CD4-positive, alpha-beta T cell treated with Interleukin-6 for 4 hours (primary cell): ENCODE measurements at places on chromosomes 13 and 19.

DNA sequence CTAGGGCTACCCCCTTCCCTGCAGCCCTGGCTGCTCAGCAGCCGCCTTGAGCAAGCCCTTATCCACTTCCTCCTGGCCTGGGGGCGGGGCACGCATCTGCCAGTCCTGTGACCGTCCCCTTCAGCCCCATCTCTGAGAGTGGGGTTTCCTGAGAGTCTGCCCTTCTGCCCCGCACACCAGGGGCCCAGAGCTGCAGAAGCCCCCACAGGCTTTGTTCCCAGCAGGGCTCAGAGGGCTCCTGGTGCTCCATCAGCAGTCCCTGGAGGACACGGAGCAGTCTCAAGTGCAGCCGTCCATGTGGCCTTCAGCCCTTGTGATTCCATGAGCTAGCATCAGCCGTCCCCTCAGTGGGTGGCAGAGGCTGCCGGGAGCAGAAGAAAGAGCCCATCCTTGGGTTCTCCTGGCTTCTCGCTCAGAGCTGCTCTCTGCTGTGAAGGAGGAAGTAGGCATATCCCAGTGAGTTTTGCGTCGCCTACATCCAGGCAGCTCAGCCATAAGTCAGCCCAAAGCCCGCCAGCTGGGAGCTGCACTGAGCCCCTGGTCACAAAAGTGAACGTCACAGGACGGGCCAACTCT is 16.3 kb downstream of the MYO9B start:
- peak; percentile 32 for DNase-seq

DNA sequence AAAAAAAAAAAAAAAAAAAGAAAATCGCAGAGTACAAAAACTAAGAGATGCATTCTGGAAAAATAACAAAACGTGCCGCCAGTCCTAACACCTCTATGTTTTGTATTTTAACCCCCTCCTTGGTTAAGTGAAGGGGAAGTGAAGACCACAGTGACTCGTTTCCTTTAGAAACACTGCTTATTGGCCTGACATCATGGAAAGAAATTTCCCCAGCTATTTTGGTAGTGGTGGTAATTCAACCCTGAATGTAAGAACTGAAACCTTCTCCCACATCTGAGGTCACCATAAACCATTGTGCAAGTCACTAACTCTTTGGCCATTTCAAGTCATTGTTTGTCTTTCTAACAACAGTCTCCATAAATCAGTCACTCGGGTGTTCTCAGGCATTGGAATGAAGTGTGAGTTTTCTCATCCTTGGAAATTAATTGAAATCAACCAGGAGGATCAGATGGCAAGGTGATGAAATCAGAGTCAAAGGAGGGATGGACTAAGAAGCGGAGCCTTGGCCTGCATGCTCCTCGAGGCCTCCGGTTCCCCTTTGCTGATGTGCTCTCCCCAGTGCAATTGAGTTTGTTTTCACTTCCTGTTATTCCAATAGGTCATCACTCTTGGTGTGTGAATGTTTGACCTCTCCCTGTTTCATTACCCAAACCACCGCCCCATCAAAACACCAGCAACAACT is 443.9 kb downstream of the FGF9 start:
- no peak for DNase-seq

DNA sequence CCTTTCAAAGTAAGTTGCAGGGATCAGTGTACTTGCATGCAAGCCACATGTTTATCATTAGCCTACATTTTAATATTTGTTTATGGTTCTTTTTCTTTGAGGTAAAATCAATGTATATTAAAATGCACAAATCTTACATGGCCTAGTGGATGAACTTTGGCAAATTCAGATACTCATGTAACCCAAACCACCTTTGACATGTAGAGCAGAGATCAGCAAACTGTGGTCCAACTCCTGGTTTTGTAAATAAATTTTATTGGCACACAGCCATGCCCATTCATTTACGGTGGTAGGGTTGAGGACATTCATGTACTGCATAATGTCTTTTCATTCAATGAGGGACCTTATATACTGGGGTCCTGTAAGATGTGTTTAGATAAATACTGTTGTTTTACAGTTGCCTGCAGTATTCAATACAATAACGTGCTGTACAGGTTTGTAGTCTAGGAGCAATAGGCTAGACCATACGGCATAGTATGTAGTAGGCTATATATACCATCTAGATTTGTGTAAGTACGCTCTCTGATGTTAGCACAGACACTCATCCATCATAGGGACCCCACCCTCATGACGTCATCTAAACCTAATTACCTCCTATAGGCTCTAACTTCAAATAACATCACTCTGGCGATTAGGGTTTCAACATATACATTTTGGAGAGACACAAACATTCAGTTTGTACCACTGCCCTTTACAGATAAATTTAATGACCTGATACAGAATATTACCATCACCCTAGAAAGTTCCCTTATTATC is 5.7 kb downstream of the NDFIP2 start:
- DNase-seq: no peak

DNA sequence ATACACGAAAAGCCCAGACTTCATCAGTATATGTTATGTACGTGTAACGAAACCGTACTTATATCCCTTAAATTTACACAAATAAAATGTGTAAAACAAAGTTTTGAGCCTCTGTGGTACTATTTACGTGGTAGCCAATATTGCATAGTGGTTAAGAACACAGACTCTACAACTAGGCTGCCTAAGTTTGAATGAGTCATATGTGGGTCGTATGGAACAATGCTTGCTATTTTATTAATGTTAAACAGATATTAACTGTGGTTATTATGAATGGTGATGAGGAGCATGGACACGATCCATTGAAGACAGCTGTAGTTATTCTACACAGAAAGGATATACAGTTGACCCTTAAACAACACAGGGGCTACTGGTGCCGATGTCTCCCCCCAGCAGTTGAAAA is 42.5 kb downstream of the DPY19L3 start:
- DNase-seq: no peak

DNA sequence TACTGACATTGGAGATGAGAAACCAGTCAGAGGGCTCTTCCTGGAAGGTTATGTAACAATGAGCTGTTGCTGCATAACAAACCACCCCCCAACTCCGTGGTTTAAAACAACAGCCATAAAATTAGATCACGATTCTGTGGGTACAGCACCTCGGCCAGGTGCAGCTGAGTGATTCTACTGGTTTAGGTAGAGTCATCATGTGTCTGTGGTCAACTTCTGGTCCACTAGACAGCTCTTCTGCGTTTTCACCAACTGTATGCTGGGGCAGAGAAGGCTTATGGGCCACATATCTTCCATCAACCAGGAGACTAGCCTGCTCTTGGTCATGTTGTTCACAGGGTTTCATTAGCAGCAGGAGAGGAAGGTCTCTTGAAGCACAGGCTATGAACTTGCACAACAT is 585.5 kb downstream of the KCTD12 start:
- DNase-seq: no peak

GRCh38 chr13:25463496-25463895 is 91.7 kb downstream of the ATP8A2 start:
- DNase-seq: no peak

DNA sequence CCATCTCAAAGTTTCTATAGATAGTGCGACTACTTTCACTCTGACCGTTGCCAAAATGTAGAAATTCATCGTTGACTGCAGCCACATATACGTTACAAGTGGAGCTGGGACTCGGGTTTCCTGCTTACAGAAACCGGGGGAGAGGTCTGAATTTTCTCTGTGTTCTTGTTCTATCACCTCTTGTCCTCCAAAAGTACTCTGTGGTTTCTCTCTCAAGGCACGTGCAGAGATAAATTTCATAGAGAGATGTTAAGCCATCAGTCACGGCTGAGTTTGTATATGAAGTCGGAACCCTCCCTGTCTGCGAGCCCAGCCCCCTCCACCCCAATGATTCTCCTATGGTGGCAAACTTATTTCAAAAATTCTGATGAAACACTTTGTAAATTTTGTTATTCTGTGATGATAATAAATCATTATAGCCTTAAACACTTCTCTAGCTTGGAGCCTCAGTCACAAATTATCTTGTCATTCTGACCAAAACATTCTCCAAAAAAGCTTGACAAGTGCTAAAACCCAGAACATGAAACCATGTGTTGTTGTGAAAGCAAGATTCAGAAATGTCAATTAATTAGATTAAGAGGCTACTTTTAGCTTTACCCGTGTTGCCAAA is 87.5 kb downstream of the TSHZ3 start:
- no peak for DNase-seq

GRCh38 chr13:51786425-51787265 is 17.3 kb downstream of the DHRS12 start:
- no peak for DNase-seq

- DNase-seq: no peak
Observed at GRCh38 chr13:28590461-28590860, 68.5 kb upstream of the POMP start.

DNA sequence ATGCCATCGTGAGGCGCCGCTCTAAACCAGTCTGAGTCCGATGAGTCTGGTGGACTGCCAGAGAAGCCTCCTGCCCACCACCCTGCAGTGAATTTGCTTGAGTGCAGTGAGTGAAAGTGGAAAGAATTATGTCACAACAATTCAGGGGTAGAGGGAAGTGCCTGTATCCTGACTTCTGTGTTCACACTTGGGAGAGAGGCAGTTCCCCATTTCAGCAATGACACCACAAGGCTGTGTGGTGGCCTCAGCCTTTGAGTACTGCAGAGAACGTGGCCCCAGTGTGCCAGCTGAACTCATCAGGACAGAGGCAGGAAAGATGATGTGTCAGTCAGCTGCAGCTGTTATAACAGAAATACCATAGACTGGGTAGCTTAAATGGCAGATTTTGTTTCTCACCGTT is 155.6 kb downstream of the COG6 start:
- no peak for DNase-seq

- DNase-seq: no peak
Observed at GRCh38 chr19:14343286-14343685, 38.0 kb upstream of the ADGRE5 start.

GRCh38 chr13:48318821-48319511 is 15.4 kb downstream of the RB1 start:
- peak; percentile 27 for DNase-seq

GRCh38 chr19:12726988-12727316 is 3.2 kb upstream of the TNPO2 start:
- no peak for DNase-seq

- DNase-seq: no peak
Observed at GRCh38 chr19:15161028-15161984, 39.5 kb downstream of the NOTCH3 start.

GRCh38 chr13:109465148-109465547 is 321.2 kb downstream of the IRS2 start:
- no peak for DNase-seq

GRCh38 chr19:38277969-38278680 is 13.8 kb downstream of the SPINT2 start:
- DNase-seq: no peak

DNA sequence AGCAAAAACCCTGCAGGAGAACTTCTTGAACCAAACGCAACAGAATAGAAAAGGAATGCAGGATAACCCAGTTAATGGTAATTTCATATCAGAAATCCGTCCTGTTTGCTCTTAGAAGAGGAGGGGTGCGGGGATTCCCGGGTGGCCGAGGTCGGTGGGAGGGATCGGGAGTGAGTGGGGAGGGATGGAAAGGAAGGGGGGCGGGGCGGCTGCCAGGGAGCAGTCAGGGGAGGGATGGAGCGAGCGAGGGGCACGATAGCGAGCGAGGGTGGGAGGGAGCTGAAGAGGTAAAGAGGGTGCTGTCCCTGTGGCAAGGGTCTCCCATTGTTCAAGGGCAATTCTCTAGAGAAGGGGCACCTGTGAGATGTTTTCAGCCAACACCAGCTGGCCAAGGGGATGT is 26.5 kb downstream of the CD177 start:
- no peak for DNase-seq

- peak; percentile 6 for DNase-seq
Observed at GRCh38 chr19:21698215-21698614, 69.2 kb downstream of the ZNF100 start.

- no peak for DNase-seq
Observed at GRCh38 chr13:90640976-90641375, 706.5 kb upstream of the MIR17HG start.

- DNase-seq: no peak
Observed at GRCh38 chr13:77810430-77810829, 108.2 kb downstream of the EDNRB start.

GRCh38 chr13:46834657-46835056 is 37.7 kb upstream of the ESD start:
- no peak for DNase-seq

DNA sequence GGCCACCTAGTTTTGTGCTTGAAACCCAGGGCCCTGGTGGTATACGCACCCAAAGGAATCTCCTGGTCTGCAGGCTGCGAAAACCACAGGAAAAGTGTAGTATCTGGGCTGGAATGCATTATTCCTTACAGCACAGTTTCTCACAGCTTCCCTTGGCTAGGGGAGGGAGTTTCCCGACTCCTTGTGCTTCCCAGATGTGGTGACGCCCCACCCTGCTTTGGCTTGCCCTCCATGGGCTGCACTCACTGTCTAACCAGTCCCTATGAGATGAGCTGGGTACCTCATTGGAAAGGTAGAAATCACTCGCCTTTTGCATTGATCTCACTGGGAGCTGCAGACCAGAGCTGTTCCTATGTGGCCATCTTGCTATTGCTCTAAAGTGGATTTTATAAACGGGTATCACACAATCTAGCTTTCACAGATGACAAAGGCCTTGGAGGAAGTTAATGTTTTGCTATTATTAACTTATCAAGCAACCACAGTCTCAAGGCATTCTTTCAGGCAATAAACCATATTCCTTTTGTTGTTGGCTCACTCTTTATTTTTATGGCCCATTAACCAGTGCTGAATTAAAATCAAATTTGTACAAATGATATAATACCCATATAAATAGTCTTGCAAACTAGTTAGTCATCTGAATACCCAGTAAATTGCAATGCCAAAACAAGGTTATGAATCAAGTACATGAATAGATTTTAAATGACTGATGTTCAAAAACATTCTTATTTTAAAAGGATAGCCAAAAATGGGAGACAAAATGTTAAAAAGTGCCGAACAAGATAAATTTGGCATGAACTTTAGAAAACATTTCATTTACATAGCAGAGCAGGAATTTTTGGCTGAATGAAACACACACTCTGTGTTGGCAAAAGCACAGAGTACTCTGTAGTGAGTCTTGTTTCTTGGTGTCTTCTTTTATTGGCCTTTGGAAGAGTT is 475.4 kb upstream of the ARGLU1 start:
- no peak for DNase-seq

DNA sequence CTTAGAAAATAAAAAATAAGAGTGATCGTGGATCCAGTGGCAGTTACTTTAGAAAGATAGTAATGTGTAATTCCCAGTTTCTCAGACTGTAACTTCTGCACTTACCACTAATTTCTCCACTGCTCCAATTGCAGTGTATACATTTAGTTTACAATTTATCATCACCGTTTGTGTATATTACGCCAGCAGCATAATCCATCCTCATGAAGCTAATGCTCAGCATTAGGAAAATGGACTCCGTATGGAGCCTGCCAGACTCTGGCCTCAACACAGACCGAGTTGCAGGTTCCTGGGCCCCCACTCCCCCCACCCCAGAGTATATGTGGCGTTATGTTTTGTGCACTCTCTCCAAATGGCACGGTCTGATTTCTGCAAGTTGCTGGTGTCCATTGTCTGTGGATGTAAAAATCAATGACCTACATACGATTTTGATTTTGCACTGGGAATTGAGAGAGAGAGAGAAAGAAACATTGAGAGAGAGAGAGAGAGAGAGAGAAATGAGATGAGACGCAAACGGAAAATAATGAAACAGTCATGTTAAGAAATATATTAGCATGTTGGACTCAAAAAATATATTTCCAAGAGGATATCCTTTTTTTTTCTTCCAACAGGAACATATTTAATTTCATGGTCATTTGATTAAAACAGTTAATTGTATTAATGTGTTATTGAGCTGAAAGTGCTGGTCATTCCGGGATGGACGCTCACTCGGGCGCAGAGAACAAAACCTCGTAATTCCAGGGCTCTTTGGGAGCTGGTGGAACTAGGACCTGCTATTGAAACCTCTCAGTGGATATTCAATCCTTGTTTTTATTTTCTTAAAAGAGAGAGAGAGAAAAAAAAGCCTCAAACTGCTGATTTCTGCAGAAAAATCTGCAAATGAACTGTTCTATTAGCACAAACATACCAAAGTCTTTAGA is 278.8 kb downstream of the TSHZ3 start:
- DNase-seq: no peak
